ENCODE measurements at places on chromosomes 12 and 14. TPM values are rescaled to one million over a fixed set of nuclear protein-coding genes. Genes with fewer than 3 reads are reported as not detected.
A peak's percentile ranks its signal among the peaks of the same experiment; 100 is the strongest.

Gene EGLN3
- total RNA-seq: 4.2 TPM

DNA sequence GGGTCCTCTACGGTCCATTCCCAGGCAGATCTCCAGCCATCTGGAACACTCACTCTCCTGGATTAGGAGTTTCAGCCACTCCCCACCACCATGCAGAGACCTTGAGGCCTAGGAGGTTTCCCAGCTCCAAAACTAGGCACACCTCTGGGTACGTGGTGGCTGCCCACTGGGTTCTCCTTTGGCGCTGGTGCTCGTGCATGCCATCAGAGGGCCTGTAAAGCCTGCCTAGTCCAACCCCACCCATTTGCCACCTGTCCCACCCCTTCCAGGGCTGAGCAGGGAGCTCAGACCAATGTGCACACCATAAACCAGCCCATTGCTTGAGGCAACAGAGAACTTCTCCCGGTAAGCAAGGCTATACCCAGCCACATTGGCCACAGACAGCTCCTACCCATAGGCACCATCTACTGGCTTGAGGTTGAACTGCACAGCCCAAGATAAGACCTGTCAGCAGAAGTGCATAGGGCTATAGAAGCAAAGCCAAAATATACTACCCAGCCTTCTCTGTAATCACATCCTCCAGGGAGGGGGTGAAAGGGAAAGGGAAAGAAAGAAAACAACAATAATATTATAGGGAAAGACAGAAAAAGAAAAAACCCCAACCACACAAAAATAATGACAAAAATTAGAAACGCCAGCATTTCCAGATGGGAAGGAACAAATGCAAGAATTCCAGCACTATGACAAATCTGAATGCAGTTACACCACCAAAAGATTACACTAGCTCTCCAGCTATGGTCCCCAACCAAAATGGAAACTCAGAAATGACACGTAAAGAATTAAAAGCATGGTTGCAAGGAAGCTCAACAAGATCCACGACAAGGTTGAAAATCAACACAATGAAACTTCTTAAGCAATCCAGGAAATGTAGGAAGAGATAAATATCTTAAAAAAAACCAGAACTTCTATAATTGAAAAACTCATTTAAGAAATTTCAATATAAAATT is 111.9 kb upstream of the CCDC175 start:
- peak; percentile 63 for DNase-seq

DNA sequence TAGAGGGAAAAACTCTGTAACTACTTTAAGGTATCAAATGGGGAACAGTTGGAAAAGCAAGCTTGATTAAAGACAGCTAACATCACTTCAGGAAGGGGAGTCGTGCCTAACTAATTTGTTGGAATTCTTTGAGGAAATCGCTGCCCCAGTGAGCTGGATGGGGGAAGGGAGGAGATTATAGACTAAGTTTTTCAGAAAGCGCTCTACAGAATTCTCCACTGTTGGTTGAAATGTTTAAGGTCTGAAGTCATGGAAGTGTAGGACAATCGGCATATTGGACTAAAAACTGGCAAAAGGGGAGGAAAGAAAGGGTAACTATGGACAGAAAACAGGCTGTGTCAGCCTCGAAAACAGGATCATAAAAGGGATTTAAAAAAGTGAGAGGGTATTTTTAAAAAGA is 229.9 kb upstream of the HMGA2 start:
- DNase-seq: no peak

- no peak for DNase-seq
Observed at GRCh38 chr14:20247646-20248246, 8.7 kb downstream of the OR11H4 start.

Gene NR4A1
- 128 TPM for total RNA-seq

GRCh38 chr12:62776997-62777396 is 158.0 kb downstream of the PPM1H start:
- no peak for DNase-seq

Gene LALBA
- total RNA-seq: not detected

Gene GDF3
- total RNA-seq: not detected

DNA sequence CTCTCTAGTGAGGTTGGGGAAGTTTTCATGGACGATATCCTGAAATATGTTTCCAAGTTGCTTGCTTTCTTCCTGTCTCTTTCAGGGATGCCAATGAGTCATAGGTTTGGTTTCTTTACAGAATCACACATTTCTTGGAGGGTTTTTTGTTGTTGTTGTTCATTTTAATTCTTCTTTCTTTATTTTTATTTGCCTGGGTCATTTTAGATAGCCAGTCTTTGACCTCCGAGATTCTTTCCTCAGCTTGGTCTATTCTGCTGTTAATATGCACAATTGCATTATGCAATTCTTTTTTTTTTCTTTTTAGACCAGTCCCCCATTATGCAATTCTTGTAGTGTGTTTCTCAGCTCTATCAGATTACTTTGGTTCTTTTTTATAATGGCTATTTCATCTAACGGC is 338.9 kb downstream of the AEBP2 start:
- DNase-seq: no peak

- no peak for DNase-seq
Observed at GRCh38 chr12:86044396-86044795, 170.3 kb downstream of the NTS start.

DNA sequence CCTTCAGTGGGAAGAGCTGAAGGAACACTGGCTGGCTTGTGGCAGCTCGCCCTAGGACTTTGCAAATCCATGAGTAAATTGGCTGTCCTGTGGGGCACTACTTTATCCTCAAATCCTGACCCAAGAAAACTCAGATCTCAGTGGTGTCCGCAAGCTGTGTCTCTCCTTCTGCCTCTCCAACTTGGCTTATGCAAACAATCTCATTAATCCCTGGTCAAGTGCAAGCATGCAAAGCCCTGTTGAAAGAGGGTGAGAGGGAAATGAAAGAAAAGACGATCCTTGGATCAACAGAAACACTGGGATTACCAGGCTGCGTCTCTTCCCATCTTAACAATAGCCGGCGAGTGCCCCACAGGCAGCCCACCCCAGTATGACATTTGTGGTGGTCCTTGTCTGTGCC is 901.6 kb downstream of the BCL11B start:
- no peak for DNase-seq

- no peak for DNase-seq
Observed at GRCh38 chr12:120194226-120194533, 335 bp downstream of the GCN1 start.

DNA sequence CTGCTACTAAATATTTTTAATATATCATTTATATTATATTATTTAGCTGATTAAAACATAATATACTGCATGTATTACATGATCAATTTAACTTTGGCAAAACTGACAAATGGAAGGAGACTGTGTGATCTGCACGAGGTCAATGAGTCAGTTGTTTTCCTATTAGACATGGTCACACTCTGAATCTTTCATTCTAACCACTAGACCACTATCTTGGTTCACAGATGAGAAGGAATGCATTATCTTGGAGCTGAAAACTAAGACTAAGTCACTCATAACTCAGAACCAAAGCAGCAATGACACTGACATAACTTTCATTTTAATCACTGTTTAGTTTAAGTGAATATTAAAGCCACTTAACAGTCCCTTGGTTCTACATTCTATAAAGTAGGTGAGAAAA is 37.4 kb downstream of the GNPTAB start:
- DNase-seq: peak; percentile 35

DNA sequence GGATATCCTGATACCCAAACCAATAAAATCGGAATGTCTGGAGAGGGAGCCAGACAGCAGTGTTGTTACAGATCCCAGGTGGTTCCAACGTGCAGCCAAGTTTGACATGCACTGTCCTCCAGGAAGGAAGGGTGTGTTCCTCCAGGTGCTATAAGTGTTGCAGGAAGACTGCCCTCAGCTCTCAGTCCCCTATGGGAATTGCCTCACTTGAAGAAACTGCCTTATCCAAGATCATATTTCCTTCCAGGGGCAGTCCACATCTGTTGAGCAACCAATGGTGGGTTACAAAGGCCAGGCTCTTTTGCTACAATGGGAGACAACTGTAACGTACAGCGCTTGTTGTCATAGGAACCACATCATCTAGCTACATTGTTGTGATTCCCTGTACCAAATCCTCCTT is 13.3 kb upstream of the FBXW8 start:
- no peak for DNase-seq

- no peak for DNase-seq
Observed at GRCh38 chr12:62290846-62291245, 30.6 kb downstream of the USP15 start.

- DNase-seq: no peak
Observed at GRCh38 chr14:100540141-100540925, 46.9 kb downstream of the BEGAIN start.

DNA sequence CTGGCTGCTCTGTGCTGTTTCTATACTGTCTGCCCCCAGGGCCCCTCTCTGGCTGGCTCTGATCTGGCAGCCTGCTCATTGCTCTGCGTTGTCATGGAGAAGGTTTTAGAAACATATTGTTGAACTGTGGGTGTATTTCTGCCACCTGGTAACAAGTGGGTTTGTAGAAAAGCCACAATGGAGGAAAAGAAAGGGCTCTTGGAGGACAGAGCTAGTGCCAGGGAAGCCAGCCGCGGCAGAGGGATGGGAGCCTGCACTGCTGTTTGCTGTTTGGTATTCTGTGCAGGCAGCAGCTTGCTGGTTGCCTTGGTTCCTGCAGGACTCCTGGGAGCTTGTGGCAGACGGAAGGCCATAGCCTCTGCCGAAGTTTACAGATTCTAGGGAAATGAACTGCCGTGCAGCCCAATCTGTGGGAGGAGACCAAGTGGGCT is 15.1 kb downstream of the CCDC177 start:
- no peak for DNase-seq

DNA sequence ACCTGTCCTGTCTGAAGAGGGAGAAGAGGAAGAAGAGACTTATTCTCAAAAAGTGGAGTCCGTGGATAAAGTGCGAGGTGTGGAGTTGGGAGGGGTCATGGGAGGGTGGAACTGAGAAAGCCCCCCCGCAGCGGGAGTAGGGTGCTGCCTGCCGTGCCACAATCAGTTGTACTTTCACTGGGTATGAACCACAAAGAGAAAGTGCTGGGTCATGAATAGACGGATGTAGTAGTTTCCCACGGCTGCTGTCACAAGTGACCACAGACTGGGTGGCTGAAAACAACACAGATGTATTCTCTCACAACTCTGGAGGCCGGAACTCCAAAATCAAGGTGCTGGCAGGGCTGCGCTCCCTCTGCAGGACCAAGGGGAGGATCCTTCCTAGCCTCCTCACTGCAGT is 5.5 kb downstream of the DNAH10 start:
- DNase-seq: peak; percentile 62

DNA sequence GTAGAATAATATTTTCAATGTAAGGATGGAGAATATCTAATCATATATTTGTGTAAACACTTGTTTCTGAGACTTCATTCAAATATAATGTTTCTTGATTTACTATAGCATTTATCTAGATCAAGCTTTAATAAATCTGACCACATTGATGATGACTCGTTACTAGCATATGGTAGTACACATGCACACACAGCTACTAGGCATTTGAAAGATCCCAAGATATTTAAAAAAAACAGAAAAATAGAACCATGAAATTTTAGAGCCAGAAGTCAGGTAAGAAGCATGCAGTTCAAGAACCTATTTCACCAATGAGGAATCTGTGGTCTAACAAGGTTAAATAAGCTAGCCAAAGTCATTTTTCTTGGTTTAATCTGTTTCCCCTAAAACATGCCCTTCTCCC is 32.0 kb downstream of the DCP1B start:
- no peak for DNase-seq

DNA sequence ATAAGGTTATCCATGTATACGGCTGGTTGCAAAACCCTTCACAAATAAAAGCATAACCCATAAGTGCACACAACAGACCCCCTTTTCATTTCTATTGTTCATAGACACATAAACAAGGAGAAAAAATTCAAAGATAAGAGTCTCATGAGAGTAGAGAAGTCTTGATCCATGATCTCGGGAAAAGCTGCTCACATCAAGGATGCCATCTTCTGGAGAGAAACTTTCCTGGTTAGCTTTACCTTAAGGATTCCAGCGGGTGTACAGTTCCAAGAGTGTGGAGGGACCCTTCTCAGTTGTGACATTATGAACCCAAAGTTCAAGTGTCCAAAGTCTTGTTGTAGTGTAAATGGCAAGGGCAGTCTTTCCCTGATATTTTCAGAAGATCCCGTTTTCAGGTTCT is 144.5 kb downstream of the LLPH start:
- DNase-seq: no peak

Gene TSPAN8
- total RNA-seq: not detected

Gene PLA2G1B
- total RNA-seq: not detected

GRCh38 chr14:89418976-89419375 is 1.9 kb upstream of the FOXN3 start:
- peak; percentile 39 for DNase-seq

DNA sequence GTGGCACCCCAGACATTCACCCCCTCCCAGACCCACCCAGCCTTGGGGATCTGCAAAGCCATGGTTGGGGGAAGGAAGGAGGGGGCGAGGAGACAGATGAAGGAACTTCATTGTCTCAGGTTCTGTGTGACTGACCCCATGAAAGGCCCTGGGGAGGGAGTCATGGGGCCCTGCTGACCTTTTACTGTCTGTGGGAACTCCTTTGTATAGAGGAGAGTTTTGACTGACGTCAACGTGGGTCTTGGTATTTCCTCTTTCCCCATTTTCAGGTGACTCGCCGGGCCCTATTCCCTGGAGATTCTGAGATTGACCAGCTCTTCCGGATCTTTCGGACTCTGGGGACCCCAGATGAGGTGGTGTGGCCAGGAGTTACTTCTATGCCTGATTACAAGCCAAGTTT is 3.1 kb upstream of the RAB5B start:
- no peak for DNase-seq

- peak; percentile 57 for DNase-seq
Observed at GRCh38 chr12:95551305-95551704, at the start of gene USP44. USP44 (minus strand) TSS chr12:95551476; CDS start chr12:95534256, 17,220 bp downstream.

Gene LHX5
- total RNA-seq: not detected

DNA sequence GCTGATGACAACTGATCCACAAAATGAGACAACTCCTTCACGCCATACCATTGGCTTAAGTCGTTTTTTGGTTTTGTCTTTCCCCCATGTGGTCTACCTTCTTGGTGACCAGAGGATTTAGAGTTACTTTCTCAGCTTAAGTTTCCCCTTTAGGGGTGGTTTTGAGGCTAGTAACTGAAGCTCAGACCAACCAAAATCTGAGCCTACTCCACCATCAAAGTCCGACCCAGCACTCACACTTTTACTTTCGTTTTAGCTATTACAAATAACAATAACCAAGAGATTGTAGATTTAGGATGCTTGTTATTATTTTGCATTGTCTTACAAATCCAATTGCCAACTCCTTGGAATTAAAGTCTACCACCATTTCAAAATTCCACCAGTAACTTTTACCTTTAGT is 130.6 kb upstream of the MDM1 start:
- DNase-seq: no peak

Gene NINJ2
- total RNA-seq: 2.5 TPM

Gene LRTM2
- not detected for total RNA-seq

GRCh38 chr12:127271776-127272175 is 995.2 kb upstream of the TMEM132C start:
- DNase-seq: no peak

GRCh38 chr12:64590183-64590582 is 20.1 kb upstream of the RASSF3 start:
- DNase-seq: no peak

Gene CD4
- total RNA-seq: 11.1 TPM
